ENCODE measurements at places on chromosomes 5 and 9.

- no peak for DNase-seq
Observed at GRCh38 chr5:118009741-118010297, 978.5 kb downstream of the DTWD2 start.

- no peak for DNase-seq
Observed at GRCh38 chr5:180160215-180160614, 48.8 kb downstream of the RASGEF1C start.

GRCh38 chr9:32716955-32717543 lies 66.3 kb upstream of the TMEM215 start:
- no peak for DNase-seq

- peak; percentile 56 for DNase-seq
Observed at GRCh38 chr9:129726322-129727160, 26.3 kb downstream of the PTGES start.

DNA sequence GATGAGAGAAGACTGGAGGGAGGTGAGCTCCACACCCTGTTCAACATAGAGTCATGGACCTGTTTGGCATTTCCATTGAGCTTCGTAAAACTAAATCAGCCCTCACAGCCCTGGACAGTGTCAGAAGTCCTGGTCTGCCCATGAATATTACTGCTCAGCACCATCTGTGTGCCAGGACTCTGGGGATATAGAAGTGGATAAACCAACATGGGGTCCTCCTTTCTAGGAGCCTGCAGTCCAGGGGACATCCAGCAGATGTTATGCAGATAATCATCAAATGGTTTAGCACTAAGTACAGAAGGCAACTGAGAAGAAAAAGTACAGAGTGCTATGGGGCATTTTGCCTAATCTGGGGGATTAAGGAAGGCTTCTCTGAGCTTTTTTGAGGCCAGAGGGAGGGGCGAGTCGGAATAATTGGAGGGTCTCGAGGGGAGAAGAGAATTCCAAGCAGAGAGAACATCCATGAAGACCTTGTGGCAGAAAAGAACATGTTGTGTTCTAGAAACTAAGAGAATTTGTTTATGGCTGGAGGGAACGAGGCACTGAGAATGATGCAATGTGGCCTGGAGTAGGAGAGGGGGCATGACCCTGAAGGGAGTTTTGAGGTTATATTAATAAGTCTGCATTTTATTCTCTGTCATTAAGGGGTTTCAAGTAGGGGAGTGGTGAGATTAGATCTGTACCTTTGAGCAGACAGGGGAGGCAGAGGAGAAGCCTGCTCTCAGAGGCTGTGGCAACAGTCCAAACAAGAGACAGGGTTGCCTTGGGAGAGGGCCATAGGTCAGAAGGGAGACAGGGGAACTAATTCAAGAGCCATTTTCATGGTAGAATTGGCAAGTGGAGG lies 63.5 kb upstream of the SLC2A8 start:
- no peak for DNase-seq

DNA sequence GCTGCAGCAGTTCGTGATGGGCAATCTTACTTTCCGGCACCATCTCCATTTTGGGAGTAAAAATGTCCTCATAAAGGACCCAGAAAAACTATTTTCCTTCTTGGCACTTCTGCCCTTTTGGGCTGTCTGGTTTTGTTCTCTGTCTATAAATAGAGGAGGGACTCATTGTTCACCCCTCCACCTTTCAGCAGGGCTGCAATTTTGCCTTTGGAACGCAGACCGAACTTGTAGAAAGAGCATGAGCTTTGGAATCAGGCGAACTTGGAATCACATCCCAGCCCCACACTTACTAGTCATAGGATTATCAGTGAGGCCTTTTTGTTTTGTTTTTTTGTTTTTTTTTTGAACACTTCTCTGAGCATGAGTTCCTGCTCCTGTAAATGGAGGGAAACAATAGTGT lies 178.1 kb upstream of the IL12B start:
- DNase-seq = no peak

DNA sequence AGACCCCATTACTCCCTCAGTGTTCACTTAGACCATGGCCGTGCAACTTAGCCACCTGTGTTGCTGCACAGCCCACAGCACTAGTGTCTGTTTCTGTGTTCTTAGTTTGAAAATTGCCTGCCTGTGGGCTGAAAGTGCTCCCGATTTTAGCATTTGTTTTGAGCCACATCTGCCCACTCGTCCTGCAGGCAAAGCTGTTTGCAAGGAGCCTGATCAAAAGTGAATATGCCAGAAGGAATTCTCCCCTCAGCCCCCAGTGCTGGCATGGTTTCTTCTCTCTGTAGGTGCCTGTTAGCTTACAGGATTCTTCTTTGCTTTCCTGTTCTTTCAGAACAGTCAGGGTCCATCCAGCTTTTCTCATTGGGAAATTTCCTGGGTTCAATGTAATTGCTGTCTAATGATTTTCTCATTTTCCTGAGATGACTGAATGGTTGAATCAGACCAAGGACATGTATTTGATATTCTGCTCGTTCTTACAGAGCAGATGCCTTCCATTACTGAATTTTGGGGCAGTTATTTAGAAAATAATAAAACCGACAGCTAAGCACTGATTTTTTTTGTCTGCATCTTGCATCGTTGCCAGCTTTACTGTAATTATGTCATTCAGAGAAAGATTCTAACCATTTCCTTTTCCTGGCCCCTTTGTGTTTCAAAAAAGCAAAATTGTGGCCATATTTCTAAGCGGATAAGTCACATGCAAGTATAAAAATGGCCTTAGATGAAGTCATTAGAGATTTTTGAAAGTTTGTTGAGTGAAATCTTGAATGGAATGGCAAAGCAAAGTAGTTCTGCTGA lies 111.1 kb upstream of the CKMT2 start:
- DNase-seq = no peak

GRCh38 chr5:126972062-126972895 lies 58.1 kb downstream of the MARCHF3 start:
- peak; percentile 13 for DNase-seq

Measured in stimulated activated CD4-positive, alpha-beta T cell treated with anti-CD3 and anti-CD28 coated beads, Interleukin-1b, Interleukin-23, amount 100 ng/mL, for 48 hours (primary cell).